ENCODE measurements at places on chromosomes 1 and 21.
A peak's percentile ranks its signal among the peaks of the same experiment; 100 is the strongest.

DNA sequence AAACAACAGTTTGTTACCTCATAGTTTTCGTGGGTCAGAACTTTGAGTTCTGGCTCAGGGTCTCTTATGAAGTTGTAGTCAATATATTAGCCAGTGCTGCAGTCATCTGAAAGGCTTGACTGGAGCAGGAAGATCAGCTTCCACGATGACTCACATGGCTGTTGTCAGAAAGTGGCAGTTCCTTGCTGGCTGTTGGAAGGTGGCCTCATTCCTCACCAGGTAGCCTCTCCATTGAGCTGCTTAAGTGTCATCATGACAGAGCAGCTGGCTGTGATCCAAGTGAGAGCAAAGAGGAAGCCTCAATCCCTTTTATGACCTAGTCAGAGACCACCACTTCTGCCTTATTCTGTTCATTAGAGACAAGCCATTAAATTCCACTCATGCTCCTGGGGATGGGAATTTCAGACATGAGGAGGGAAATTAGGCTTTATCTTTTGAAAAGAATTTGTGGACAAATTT is 5.6 kb downstream of the OSBPL9 start:
- DNase-seq, result no peak

DNA sequence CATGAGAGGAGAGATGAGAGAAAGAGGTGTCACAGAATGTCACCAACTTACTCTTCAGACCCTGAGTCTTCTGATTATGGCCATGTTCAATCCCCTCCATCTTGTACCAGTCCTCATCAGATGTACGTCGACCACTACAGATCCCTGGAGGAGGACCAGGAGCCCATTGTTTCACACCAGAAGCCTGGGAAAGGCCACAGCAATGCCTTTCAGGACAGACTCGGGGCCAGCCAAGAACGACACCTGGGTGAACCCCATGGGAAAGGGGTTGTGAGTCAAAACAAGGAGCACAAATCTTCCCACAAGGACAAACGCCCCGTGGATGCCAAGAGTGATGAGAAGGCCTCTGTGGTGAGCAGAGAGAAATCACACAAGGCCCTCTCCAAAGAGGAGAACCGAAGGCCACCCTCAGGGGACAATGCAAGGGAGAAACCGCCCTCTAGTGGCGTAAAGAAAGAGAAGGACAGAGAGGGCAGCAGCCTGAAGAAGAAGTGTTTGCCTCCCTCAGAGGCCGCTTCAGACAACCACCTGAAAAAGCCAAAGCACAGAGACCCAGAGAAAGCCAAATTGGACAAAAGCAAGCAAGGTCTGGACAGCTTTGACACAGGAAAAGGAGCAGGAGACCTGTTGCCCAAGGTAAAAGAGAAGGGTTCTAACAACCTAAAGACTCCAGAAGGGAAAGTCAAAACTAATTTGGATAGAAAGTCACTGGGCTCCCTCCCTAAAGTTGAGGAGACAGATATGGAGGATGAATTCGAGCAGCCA is 8.0 kb downstream of the ELOA start:
- DNase-seq, result peak; percentile 33

DNA sequence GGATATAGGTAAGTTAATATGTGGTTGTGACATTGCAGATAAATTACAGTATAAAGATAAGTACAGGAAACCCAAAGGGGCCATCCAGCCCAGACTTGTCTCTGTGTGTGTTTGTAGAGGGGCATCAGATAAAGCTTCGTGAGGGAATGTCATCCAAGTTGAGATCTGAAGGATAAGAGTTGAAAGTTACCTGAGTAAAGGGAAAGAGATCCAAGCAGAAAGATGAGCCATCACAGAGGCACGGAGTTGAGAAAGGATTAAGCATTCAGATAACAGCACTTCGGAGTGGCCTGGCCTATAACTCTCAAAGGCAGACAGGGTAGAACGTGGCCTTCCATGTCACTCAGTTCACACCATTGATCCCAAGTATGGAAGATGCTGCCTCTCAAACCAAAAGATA is 749.1 kb downstream of the ADGRL2 start:
- DNase-seq, result no peak

DNA sequence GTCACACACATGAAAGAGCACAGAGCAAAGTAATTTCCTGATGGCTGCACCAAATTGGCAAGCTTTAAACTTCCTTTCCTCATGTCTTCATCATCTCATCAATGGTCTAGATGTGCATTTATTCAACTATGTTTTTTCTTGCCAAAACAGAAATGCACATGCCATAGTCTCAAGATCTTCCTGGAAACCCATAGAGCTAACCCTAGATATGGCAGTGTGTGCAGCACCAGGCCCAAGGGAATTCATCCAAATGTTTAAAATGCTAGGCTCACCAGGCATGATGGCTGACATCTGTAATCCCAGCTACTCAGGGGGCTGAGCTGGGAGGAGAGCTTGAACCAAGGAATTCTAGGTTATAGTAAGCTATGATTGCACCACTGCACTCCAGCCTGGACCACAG is 31.2 kb upstream of the PALMD start:
- no peak for DNase-seq

GRCh38 chr1:246506367-246506673 is 759 bp downstream of the SMYD3 start:
- DNase-seq, result no peak

GRCh38 chr1:67601955-67602354 is 83.0 kb upstream of the GADD45A start:
- DNase-seq, result no peak

DNA sequence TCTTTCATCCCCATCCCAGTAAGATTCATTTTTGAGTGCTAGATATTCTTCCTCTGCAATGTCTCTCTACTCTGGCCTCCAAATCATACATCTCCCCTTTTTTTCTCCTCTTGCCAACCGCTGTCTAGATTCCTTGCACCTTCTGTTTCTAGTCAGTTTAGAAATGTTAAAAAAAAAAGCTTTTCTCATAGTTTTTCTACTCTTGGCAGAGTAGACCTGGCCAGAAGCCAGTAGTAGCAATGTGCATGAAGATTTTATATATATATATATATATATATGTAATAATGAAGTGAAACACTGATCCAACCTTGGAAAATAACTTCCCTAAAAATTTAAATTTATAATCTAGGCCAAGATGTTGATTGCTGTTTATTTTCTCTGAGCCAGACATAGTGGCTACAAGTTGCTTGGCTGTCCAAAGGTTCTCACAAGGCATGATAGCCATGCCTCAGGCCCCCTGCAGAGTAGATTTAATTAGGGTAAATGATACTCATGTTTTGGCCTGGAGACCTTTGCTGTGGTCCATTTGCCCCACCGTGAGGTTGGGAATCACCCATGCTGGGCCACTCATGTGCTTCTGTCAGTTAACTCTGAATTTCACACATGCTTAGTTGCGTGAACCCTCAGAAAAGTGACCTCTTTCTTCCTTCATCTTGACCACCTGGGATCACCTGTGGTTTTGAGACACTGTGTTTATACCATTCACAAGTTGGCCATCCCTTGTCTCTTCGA is 103.4 kb upstream of the KCNE2 start:
- DNase-seq, result peak; percentile 84
